Activated T-cell treated with anti-CD3 and anti-CD28 coated beads for 4 hours (primary cell): ENCODE measurements at places on chromosomes 1 and 21.

- no peak for DNase-seq
Observed at GRCh38 chr21:36688324-36688723, 10.6 kb upstream of the SIM2 start.

GRCh38 chr1:154954541-154954940 is 1.4 kb downstream of the PBXIP1 start:
- no peak for DNase-seq

GRCh38 chr1:93519199-93519829 is 71.4 kb downstream of the FNBP1L start:
- no peak for DNase-seq

- no peak for DNase-seq
Observed at GRCh38 chr1:100794748-100795645, 75.5 kb downstream of the VCAM1 start.
